ENCODE measurements at places on chromosomes 7 and 10. TPM values are rescaled to one million over a fixed set of nuclear protein-coding genes. Genes with fewer than 3 reads are reported as not detected.

Gene RAB19
- total RNA-seq: not detected

Gene FFAR4
- total RNA-seq: 0.08 TPM

Gene MMP21
- not detected for total RNA-seq

Gene PNLIPRP1
- total RNA-seq: not detected

Gene CPEB3
- total RNA-seq: 13.6 TPM

Gene HMX3
- total RNA-seq: not detected

Gene ANLN
- total RNA-seq: 2.1 TPM

Gene MBL2
- not detected for total RNA-seq

Gene PTPRN2
- total RNA-seq: 1.3 TPM

Gene ARHGEF35
- 0.38 TPM for total RNA-seq

Gene PNLIPRP2
- total RNA-seq: not detected

Gene NUTM2B
- 0.52 TPM for total RNA-seq

Gene AMZ1
- total RNA-seq: 0.11 TPM

Gene KCP
- 0.19 TPM for total RNA-seq

Gene SLC29A3
- 1.7 TPM for total RNA-seq

Gene TLL2
- total RNA-seq: 7.0 TPM

Gene PILRA
- total RNA-seq: 2.0 TPM

Gene ADAP1
- 8.4 TPM for total RNA-seq

Gene ERVW-1
- not detected for total RNA-seq

Gene INHBA
- 8.6 TPM for total RNA-seq

Gene WEE2
- total RNA-seq: not detected

Gene MOGAT3
- not detected for total RNA-seq

Gene FLNC
- total RNA-seq: 839 TPM

Gene NDUFB2
- total RNA-seq: 682 TPM

Gene SPDYE6
- total RNA-seq: not detected

Gene ZFYVE27
- 13.2 TPM for total RNA-seq

Gene ZNF107
- total RNA-seq: 1.4 TPM

Gene SPDYE2B
- total RNA-seq: not detected

Gene TACC2
- total RNA-seq: 400 TPM

Gene GDF2
- total RNA-seq: not detected

Gene FRG2B
- not detected for total RNA-seq

Gene EEPD1
- total RNA-seq: 7.1 TPM

Gene CALCR
- 0.08 TPM for total RNA-seq

Gene IGF2BP3
- 0.38 TPM for total RNA-seq

Gene C10orf90
- total RNA-seq: not detected

Gene DPP6
- total RNA-seq: 0.25 TPM

Gene EGR2
- 0.52 TPM for total RNA-seq

Gene ADCY1
- 2.8 TPM for total RNA-seq

Gene KCNIP2
- total RNA-seq: 29.2 TPM

Gene HOXA2
- not detected for total RNA-seq

Gene CDHR1
- total RNA-seq: 0.41 TPM

Gene SPDYE16
- total RNA-seq: 0.22 TPM

Gene SSC4D
- 0.99 TPM for total RNA-seq

Gene IRF5
- total RNA-seq: 2.2 TPM

Gene HOXA4
- total RNA-seq: not detected

Gene RAPGEF5
- 16.5 TPM for total RNA-seq

Gene CCL24
- total RNA-seq: not detected

Gene ATP6V0E2
- 120 TPM for total RNA-seq

Gene TBL2
- 9.6 TPM for total RNA-seq

Gene ZNF117
- 3.2 TPM for total RNA-seq

Gene RARRES2
- 17.6 TPM for total RNA-seq

Gene VGF
- not detected for total RNA-seq

Gene TAS2R41
- total RNA-seq: not detected

Gene ATG9B
- total RNA-seq: not detected

Gene KIF5B
- total RNA-seq: 144 TPM

Gene SLC18A3
- not detected for total RNA-seq

Gene CDC14C
- not detected for total RNA-seq

Gene AKR1C2
- total RNA-seq: 17.5 TPM

Gene SLC26A3
- 0.33 TPM for total RNA-seq

Gene OPALIN
- not detected for total RNA-seq

Measured in left ventricle myocardium inferior (tissue), 1 donor.